ENCODE measurements at places on chromosomes 5 and 9. TPM values are rescaled to one million over a fixed set of nuclear protein-coding genes. Genes with fewer than 3 reads are reported as not detected.
A peak's percentile ranks its signal among the peaks of the same experiment; 100 is the strongest.

- no peak overlapping the region for H3K4me3 ChIP-seq
- H3K27me3 ChIP-seq, result no peaks in the 10 kb centered on the region
- no peak for DNase-seq
These were observed 176.7 kb downstream of the FANCC start for GRCh38 chr9:95140821-95141220.

- DNase-seq, result no peak
- no peak overlapping the region for H3K27ac ChIP-seq
- H3K27me3 ChIP-seq, result peaks cover 22% of the 10 kb centered on the region
- H3K4me3 ChIP-seq, result no peak overlapping the region
These were observed 224.7 kb upstream of the DAP start for GRCh38 chr5:10985721-10986110.

GRCh38 chr5:160506006-160507004 lies 84.7 kb downstream of the PTTG1 start:
- H3K4me1 ChIP-seq, result peaks cover 20% of the 10 kb centered on the region
- H3K27me3 ChIP-seq, result no peaks in the 10 kb centered on the region
- no peak overlapping the region for H3K4me3 ChIP-seq
- no peak overlapping the region for H3K27ac ChIP-seq

- no peaks in the 10 kb centered on the region for H3K36me3 ChIP-seq
- peaks cover 9% of the 10 kb centered on the region for H3K4me1 ChIP-seq
- peak; percentile 7 for DNase-seq
- no peaks in the 10 kb centered on the region for H3K27me3 ChIP-seq
- no peak overlapping the region for H3K27ac ChIP-seq
These were observed 276.0 kb upstream of the RGMB start for GRCh38 chr5:98497418-98497817.

- peak; percentile 26 for DNase-seq
- no peaks in the 10 kb centered on the region for H3K27me3 ChIP-seq
These were observed 72.3 kb downstream of the LMNB1 start for GRCh38 chr5:126849101-126849678.

DNA sequence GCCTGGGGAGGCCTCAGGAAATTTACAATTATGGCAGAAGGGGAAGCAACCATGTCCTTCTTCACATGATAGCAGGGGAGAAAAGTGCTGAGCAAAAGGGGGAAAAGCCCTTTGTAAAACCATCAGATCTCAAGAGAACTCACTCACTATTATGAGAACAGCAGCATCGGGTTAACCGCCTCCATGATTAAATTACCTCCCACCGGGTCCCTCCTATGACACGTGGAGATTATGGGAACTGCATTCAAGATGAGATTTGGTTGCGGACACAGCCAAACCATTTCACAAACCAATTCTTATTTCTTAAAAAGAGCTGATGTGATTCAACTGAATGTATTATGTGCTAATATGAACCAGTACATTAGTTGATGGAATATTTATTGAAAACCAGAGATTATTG lies 63.9 kb downstream of the PARP8 start:
- no peaks in the 10 kb centered on the region for H3K27me3 ChIP-seq
- H3K36me3 ChIP-seq, result no peaks in the 10 kb centered on the region
- no peaks in the 10 kb centered on the region for H3K4me1 ChIP-seq
- H3K4me3 ChIP-seq, result no peak overlapping the region
- no peak overlapping the region for H3K27ac ChIP-seq
- no peak for DNase-seq

DNA sequence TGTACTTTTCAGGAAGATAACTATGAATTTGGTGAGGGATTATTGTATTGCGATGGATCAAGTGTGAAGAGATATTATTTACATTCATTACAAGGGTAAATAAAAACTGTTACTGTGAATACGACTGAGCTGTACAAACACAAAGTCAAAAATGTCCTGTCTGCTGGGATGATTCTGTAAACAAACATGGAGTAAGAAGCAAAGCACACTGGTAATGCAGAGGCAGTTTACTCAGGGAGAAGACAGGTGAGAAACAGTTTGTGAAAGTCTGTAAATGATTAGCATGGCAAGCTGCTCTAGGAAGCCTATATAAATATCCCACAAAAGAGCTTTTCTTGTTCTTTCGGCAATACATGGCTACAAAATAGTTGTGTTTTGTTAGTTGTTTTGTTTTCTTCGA lies 115.4 kb upstream of the GNA14 start:
- H3K4me3 ChIP-seq, result no peak overlapping the region
- no peak for DNase-seq
- no peak overlapping the region for H3K27ac ChIP-seq
- no peaks in the 10 kb centered on the region for H3K27me3 ChIP-seq
- no peaks in the 10 kb centered on the region for H3K4me1 ChIP-seq

DNA sequence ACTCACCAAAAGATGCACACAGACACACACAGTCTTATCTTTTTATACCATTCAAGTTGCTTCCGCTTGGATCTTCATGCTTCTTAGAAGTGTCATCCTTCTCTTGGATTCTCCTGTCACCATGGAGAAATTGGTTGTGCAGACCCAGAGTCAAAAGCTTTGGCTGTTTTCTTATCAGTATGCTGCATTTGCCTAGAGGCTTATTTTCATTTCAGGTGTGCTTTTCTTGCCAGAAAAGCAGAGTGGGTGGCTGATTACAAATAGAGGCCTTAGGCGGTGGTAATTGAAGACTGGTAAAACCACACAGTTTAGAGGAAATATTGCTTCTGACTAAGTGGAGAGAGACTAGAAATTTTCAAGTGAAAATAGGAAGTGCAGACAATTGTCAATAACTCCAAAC lies 70.2 kb upstream of the TLE4 start:
- H3K4me3 ChIP-seq, result no peak overlapping the region
- DNase-seq, result no peak
- 0 out of 2 replicates have a peak, but pooled peaks cover 3% of the 10 kb centered on the region for H3K27me3 ChIP-seq
- no peaks in the 10 kb centered on the region for H3K4me1 ChIP-seq
- no peak overlapping the region for H3K27ac ChIP-seq

GRCh38 chr5:149054416-149054815 lies 8.4 kb downstream of the SH3TC2 start:
- H3K27ac ChIP-seq, result no peak overlapping the region
- no peaks in the 10 kb centered on the region for H3K36me3 ChIP-seq
- no peaks in the 10 kb centered on the region for H3K27me3 ChIP-seq
- no peak for DNase-seq

GRCh38 chr5:81007637-81008027 lies 47.5 kb downstream of the RASGRF2 start:
- no peaks in the 10 kb centered on the region for H3K27me3 ChIP-seq
- H3K4me3 ChIP-seq, result no peak overlapping the region

- H3K27ac ChIP-seq, result no peak overlapping the region
- H3K4me1 ChIP-seq, result peaks cover 5% of the 10 kb centered on the region
- H3K4me3 ChIP-seq, result no peak overlapping the region
- H3K36me3 ChIP-seq, result no peaks in the 10 kb centered on the region
- H3K27me3 ChIP-seq, result 0 out of 2 replicates have a peak, but pooled peaks cover 3% of the 10 kb centered on the region
These were observed 72.6 kb downstream of the ENTREP1 start for GRCh38 chr9:69397384-69398214.

DNA sequence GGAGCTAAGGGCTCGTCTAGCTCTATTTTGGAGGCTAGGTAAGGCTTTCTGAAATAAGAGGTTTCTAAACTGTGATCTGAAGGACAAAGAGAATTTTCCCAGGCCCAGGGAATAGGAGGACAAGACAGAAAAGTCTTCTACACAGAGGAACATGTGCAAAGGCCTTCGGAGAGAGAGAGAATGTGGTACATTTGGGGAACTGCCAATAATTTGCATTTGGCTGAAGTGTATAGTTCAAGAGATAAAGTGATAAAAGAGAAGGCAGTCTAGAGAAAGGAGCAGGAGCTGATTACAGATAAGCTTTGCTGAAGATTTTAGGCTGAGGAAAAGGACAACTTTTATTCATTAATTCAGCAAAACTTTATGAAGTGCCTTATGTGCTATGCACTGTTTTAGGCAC lies 214.4 kb upstream of the ELL2 start:
- H3K36me3 ChIP-seq, result no peaks in the 10 kb centered on the region
- H3K4me1 ChIP-seq, result peaks cover 57% of the 10 kb centered on the region
- no peak for DNase-seq
- no peaks in the 10 kb centered on the region for H3K27me3 ChIP-seq

- H3K27me3 ChIP-seq, result no peaks in the 10 kb centered on the region
- no peak for DNase-seq
- H3K36me3 ChIP-seq, result no peaks in the 10 kb centered on the region
- no peak overlapping the region for H3K27ac ChIP-seq
- no peak overlapping the region for H3K4me3 ChIP-seq
These were observed 780.3 kb downstream of the KCTD16 start for GRCh38 chr5:144950996-144951395.

DNA sequence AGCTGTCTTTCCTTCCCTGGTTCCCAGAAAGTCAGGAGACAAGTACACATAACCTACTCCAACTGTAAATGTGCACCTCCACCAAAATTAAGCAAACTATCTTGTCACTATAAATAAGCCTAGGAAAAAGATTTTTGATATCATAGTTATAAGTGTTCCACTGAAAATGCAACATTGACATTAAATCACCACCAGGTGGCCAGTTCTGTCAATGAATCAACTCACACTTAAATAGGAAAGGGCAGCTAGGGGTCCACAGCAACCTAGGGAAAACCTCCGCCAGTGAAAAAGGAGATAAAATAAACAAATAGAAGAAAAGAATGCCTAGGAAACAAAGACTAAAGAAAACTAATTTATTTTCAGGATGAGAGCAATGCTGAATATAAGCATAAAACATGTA lies 243.0 kb upstream of the PTPRD start:
- no peak overlapping the region for H3K27ac ChIP-seq
- DNase-seq, result peak; percentile 2
- H3K4me3 ChIP-seq, result no peak overlapping the region
- H3K36me3 ChIP-seq, result no peaks in the 10 kb centered on the region
- no peaks in the 10 kb centered on the region for H3K4me1 ChIP-seq
- H3K27me3 ChIP-seq, result no peaks in the 10 kb centered on the region

DNA sequence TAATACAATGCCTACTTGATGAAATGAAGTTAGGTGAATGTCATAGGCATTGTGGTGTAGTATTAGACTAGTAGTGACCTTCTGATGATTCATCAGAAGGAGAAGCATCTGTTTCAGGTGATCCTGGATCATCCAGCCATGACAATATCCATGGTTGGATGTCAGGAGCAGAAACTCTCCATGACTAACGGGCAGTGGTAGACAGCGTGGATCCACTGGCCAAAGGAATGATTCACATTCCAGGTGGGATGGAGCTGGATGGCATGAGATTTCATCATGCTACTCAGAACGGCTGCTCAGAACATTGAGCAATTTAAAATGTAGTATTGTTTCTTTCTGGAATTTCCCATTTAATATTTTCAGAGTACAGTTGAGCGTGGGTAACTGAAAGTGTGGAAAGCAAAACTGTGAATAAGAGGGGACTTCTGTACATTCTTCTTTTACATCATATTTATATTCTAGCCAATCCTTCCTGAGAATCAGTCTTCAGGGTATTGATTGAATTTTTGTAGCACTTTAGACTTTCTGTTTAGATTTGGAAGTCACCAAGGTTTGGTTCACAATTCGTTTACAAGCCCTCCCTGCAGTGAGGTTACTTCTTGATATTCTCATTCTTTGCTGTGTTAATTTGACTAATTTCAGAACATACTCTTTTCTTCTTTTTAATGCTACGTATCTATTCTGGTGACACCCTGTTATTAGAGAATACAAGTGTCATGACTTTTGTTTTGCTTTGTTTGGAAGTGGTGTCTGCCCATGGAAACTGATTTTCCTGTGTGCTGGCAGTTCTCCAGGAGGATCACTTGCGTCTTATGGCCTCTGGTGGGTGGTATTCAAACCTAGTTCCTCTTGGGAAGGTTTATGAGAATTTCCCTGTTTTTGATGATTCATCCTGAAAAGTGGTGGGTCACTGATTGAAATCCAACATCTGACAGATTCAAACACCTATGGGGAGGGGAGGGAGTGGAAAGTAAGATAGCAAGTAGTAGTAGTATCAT lies 12.2 kb upstream of the CLINT1 start:
- H3K27ac ChIP-seq, result peak overlapping the region; percentile 72
- no peaks in the 10 kb centered on the region for H3K36me3 ChIP-seq
- H3K4me3 ChIP-seq, result no peak overlapping the region
- peak; percentile 86 for DNase-seq
- no peaks in the 10 kb centered on the region for H3K27me3 ChIP-seq
- H3K4me1 ChIP-seq, result peaks cover 10% of the 10 kb centered on the region

DNA sequence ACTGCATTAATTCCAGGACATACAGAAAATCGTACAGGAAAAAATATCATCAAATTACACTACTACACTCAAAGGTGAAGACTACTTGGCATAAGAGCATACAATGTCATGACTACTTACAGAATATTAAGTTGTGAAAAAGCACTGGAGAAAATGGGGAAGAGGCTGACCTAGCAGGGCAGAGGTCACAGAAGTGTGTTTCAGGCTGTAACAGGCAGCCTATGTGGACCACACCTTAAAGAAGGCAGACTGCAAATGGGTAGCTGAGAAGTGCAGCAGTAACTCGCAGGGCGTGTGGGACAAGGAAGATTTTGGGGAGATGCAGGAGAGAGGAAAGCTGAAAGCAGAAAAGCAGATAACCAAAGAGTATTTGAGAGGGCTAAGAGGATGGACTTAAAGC lies 167.0 kb upstream of the PIK3R1 start:
- H3K4me3 ChIP-seq, result no peak overlapping the region
- no peaks in the 10 kb centered on the region for H3K27me3 ChIP-seq
- H3K4me1 ChIP-seq, result peaks cover 31% of the 10 kb centered on the region
- no peaks in the 10 kb centered on the region for H3K36me3 ChIP-seq

GRCh38 chr9:87564791-87565241 lies 67.1 kb downstream of the DAPK1 start:
- H3K27me3 ChIP-seq, result no peaks in the 10 kb centered on the region
- H3K4me1 ChIP-seq, result no peaks in the 10 kb centered on the region
- no peak overlapping the region for H3K27ac ChIP-seq
- no peak for DNase-seq
- no peaks in the 10 kb centered on the region for H3K36me3 ChIP-seq

DNA sequence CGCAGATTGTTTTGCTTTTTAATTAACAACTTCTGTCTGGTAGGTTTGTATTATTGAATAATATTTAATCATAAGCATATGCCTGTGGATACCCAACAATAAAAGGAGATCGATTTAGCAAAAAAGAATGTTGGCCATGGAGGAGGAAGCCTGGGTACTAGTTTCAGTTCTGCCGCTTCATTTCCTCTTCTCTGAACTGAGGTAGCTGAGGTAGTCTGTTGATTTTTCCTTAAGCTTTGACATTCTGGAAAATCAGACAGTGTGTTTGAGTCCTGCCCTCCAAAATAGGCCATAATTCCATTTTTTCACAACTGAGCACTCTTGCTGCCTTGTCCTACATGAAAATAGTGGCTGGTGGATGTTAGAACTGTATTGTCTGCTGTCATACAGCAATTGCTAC lies 6.0 kb upstream of the GPR21 start:
- no peaks in the 10 kb centered on the region for H3K27me3 ChIP-seq
- no peak overlapping the region for H3K27ac ChIP-seq
- H3K4me3 ChIP-seq, result no peak overlapping the region
- no peak for DNase-seq

Gene WNK2
- total RNA-seq, result not detected

Gene DIPK1B
- not detected for total RNA-seq

Gene CNOT6
- 7.7 TPM for total RNA-seq

Gene WWC1
- total RNA-seq, result 7.1 TPM

Gene COL15A1
- 16.8 TPM for total RNA-seq

Gene ADCY2
- total RNA-seq, result not detected

Gene ATP10B
- not detected for total RNA-seq

Gene ENHO
- total RNA-seq, result not detected

Gene FOXD4L4
- total RNA-seq, result not detected

Measured in GM23248 (cell line).